CD4-positive, alpha-beta memory T cell (primary cell): ENCODE measurements at places on chromosomes 16 and 17.

GRCh38 chr17:2962236-2962635, 101.2 kb downstream of the OR1D5 start:
- DNase-seq: no peak

GRCh38 chr17:21252289-21252795, 868 bp downstream of the NATD1 start:
- DNase-seq: no peak

DNA sequence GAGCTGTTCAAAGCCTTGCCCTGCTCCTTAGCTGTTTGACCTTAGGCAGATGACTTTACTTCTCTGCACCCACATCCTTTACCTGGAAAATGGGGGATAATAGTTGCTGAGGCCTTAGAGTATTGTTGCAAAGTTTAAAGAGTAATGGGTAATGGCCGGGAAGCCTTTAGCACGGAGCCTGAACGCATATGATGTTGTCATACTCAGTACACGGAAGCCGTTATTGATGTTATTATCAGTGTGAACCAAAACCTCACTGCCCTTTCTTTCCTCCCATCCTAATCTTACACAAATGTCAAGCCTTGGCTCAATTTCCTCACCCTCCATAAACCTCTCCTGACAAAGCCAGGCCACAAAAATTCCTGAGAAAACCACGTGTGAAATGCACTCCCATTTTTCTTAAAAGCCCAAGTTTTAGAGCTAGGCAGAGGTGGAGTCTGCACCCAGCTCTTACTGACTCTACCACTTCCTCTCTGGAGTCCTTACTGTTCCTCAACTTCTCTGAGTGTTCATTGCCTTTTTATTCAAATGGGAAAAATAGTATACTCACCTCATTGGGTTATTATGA, 67.3 kb upstream of the CACNG3 start:
- no peak for DNase-seq

GRCh38 chr17:82963104-82963950, 116.1 kb upstream of the METRNL start:
- DNase-seq: peak; percentile 16

DNA sequence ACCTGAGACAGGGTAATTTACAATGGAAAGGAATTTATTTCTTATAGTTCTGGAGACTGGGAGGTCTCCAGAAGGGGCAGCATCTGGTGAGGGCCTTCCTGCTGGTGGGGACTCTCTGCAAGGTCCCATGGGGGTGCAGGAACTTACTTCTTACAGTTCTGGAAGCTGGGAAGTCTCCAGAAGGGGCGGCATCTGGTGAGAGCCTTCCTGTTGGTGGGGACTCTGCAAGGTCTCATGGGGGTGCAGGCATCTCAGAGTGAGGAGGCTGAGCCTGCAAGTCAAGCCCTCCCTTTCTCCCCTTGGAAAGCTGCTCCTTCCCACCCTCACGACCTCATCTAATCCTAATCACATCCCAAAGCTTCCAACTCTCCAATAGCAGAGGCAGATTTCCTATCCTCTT, 157.4 kb downstream of the FOXL1 start:
- no peak for DNase-seq

DNA sequence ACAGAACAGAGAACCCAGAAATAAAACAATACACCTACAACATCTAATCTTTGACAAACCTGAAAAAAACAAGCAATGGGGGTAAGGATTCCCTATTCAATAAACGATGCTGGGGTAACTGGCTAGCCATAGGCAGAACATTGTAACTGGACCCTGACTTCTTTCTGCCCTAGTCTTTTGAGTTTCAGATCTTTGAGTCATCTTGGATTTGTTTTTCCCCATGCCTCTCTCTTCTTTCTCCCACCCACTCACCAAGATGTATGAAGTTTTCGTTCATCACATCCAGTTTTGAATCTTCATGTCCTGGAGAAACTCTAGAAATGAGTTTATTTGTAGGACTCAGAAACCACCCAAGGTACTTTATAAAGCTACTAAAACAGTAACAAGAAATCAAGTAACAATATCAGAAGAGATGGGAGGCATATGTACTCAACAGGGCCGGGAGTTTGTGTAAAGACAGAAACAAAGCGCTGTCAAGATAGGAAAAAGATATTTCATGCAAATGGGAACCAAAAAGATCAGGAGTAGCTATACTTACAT, 39.0 kb downstream of the HSD17B2 start:
- DNase-seq: no peak

- DNase-seq: no peak
Observed at GRCh38 chr17:57365420-57365819, 109.1 kb downstream of the MSI2 start.
